Activated CD4-positive, alpha-beta T cell treated with anti-CD3 and anti-CD28 coated beads, Interleukin-2, amount 50 U/mL, for 4 hours (primary cell): ENCODE measurements at places on chromosomes 3 and 15.

- DNase-seq, result no peak
Observed at GRCh38 chr3:171415070-171415469, 45.1 kb downstream of the TNIK start.

- DNase-seq, result no peak
Observed at GRCh38 chr15:62896969-62897486, 145.5 kb upstream of the TPM1 start.

DNA sequence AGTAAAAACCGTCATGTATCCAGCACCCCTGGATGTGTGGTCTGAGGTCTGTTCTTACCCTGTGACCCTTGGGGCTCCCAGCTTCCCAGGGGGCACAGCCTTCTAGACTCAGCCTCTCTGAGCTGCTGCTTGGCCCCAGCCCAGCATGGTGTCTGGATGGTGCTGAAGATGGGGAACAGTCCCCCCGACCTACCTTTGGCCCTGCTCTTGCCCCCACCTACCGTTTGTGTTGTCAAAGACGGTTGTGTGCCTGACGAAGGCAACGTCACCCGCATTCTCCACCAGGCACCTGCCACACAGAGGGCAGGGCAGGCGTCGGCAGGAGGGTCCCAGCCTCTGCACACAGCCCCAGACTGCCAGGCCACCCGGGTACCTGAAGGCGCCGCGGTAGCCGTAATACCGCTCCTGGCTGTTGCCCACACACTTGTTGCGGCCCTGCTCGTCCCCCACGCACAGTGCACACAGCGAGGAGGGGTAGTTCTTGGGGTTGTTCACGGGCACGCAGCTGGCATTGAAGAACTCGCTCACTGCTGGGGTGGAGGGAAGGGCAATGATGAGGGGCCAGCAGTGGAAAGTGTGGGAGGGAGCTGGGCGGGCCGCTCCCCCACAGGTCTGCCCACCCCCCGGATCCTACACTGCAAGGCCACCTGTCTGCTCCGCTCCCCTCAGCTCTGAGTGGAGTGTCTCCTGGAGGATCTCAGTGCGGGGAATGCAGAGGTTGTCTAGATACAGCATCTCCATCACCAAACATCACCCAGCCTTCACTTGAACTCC, 21.0 kb downstream of the MELTF start:
- DNase-seq, result no peak

DNA sequence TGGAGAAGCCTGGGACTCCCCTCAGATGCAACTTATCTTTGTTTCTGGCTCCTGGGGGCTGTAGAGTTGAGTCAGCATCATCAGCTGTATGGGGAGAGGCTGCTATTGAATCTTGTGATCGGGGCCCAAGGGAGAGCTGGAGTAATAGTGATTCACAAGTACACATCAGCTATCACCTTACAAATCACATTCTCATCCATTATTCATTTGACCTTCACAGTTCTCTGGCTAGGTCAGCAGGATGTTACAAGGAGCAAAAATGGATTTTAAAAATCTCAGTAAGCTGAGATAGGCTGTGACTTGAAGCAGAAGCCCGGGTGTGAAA, 175.0 kb downstream of the OPA1 start:
- no peak for DNase-seq

GRCh38 chr3:151410891-151411559, 26.5 kb upstream of the P2RY12 start:
- DNase-seq, result no peak

DNA sequence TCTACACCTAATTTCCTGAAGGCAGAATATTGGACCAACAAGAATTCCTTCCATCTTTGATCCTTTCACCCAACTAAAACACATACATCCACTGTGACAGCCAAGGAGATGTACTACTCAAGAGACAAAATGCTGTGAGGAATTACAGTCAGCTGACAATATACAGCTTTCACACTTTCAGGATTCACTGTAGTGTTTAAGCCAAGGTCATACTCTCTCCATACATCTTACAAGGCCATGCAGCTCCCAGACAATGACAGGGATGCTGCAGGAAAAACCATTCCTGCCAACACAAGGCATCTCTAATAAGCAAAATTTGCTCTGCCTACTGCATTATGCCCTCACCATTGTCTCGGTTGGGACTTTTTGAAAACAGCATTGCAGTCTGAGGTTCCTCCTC, 170.7 kb downstream of the TBC1D5 start:
- DNase-seq, result no peak

- DNase-seq, result no peak
Observed at GRCh38 chr3:177109688-177110330, 87.5 kb downstream of the TBL1XR1 start.
